ENCODE measurements at places on chromosomes 5 and 9. TPM values are rescaled to one million over a fixed set of nuclear protein-coding genes. Genes with fewer than 3 reads are reported as not detected.

DNA sequence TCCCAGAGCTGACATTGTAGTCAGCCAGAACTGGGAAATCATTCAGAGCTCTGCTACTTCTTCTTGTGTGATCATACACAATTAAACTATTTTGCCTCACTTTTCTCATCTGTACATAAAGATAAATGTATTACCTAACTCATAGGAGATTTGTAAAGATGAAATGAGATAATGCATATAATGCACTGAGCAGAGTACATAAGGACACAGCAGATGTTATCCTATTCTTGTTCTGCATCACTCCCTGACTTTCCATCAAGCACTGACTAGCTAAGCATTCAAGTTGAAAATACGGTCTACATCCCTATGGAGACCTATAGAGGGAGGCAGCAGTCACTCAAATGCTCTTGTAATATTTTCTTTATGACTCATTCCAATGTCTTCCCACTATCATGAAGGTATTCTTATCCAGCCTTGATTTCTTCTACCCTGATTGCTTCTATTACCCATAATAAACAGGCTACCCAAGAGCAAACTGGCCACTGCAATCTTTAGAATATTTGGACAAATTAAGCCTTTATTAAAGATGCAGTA lies 16.3 kb upstream of the PRR16 start:
- no peak overlapping the region for H3K4me3 ChIP-seq
- no peaks in the 10 kb centered on the region for H3K27me3 ChIP-seq
- no peaks in the 10 kb centered on the region for H3K4me1 ChIP-seq
- no peak overlapping the region for H3K27ac ChIP-seq
- DNase-seq, result no peak

GRCh38 chr9:72951520-72952380 lies 1.1 kb downstream of the ALDH1A1 start:
- no peak overlapping the region for H3K27ac ChIP-seq
- H3K27me3 ChIP-seq, result peaks cover 25% of the 10 kb centered on the region
- H3K36me3 ChIP-seq, result no peaks in the 10 kb centered on the region
- no peak for DNase-seq
- H3K4me3 ChIP-seq, result no peak overlapping the region

GRCh38 chr9:92432972-92433548 lies 8.8 kb upstream of the OMD start:
- no peaks in the 10 kb centered on the region for H3K4me1 ChIP-seq
- no peak for DNase-seq
- no peak overlapping the region for H3K4me3 ChIP-seq
- no peaks in the 10 kb centered on the region for H3K27me3 ChIP-seq
- peaks cover 1% of the 10 kb centered on the region for H3K36me3 ChIP-seq
- no peak overlapping the region for H3K27ac ChIP-seq

GRCh38 chr5:115214541-115214940 lies 44.8 kb upstream of the TRIM36 start:
- DNase-seq, result no peak
- H3K36me3 ChIP-seq, result peaks cover 13% of the 10 kb centered on the region
- no peaks in the 10 kb centered on the region for H3K27me3 ChIP-seq
- peaks cover 9% of the 10 kb centered on the region for H3K4me1 ChIP-seq

DNA sequence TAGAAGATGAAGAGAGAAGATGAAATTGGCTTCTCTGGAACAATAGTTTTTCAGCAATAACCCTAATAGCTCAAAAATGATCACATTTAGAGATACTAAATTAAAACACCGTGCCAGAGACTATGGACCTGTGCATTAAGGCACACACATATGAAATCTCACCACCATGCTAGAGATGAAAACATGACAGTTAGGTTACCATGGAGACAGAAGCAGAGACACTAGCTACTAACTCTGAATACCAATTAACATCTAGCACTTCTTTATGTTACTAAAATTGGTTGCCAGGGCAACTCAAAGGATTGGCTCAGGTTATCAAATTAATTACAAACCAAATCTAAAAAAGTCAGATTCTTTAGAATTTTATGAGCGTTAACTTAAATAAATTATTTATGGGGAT lies 337.7 kb downstream of the PLK2 start:
- no peaks in the 10 kb centered on the region for H3K36me3 ChIP-seq
- H3K4me3 ChIP-seq, result no peak overlapping the region
- H3K27me3 ChIP-seq, result no peaks in the 10 kb centered on the region

- no peaks in the 10 kb centered on the region for H3K36me3 ChIP-seq
- H3K4me3 ChIP-seq, result no peak overlapping the region
- H3K27me3 ChIP-seq, result no peaks in the 10 kb centered on the region
- H3K4me1 ChIP-seq, result no peaks in the 10 kb centered on the region
These were observed 388.9 kb downstream of the HTR1A start for GRCh38 chr5:63573380-63573779.

- DNase-seq, result no peak
- H3K4me3 ChIP-seq, result no peak overlapping the region
- H3K27me3 ChIP-seq, result no peaks in the 10 kb centered on the region
These were observed 675.2 kb downstream of the ACTL7B start for GRCh38 chr9:108180541-108180940.

DNA sequence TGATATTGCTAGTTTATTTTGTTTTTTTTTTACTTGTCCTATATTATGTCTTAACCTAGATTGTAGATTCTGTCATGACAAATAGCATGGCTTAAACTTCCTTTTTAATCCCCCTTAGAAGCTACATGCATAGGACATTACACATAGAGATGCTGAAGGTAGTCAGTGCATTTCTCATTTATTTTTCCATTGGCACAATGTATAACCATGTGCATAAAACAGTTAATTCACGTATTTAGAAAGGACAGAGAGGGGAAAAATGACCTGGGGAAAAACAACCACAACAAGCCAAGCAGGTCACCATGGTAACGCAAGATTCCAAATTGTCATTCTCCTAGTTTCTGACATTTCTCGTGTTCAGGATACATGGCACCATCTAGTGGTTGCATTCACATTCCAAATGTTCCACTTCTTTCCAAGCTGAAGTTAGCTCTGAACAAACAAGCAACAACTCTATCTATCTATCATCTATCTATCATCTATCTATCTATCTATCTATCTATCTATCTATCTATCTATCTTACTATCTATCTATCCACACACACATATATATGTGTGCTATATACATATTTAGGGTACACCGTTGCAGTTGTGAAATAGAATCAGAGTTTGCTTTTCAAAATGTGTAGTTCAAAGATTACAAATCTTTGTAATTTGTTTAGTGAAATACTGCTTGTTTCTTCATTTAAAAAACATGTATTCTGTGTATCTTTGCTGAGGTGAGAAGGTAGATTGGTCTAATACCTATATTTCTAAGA lies 487.2 kb upstream of the ST8SIA4 start:
- H3K27ac ChIP-seq, result no peak overlapping the region
- H3K36me3 ChIP-seq, result no peaks in the 10 kb centered on the region
- H3K27me3 ChIP-seq, result no peaks in the 10 kb centered on the region
- peak; percentile 1 for DNase-seq
- no peaks in the 10 kb centered on the region for H3K4me1 ChIP-seq
- no peak overlapping the region for H3K4me3 ChIP-seq

DNA sequence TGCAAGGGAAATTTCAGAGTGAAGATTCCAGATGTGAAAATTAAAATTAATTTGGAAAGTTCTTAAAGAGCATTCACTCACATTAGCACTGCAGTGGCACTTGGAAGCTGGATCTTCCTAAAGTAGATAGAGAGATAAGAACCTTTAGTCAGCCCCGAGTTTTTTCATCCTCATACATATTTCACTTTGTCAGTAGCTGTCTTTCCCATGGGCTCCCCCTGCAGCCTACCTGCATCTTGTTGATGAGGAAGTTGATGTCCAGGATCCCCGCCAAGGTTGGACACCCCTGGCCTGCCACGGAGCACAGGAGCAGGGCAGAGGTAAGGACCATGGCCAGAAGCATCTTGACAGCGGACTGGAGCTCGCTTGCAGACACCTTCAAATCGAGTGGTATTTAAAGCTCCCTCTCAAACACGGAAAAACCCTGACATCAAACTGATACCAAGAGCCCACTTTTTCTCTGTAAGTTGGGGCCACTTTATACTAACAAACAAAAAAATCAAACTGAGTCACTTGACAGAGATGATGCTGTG lies at the start of gene IL9:
Gene IL9 (minus strand): TSS at position 368 of the 533 bp plus-strand sequence. CDS start 25 bp downstream, at position 343.
- H3K4me1 ChIP-seq, result peaks cover 12% of the 10 kb centered on the region
- H3K36me3 ChIP-seq, result no peaks in the 10 kb centered on the region
- DNase-seq, result no peak
- peaks cover 41% of the 10 kb centered on the region for H3K27me3 ChIP-seq
- no peak within 1 kb of the TSS for H3K4me3 ChIP-seq

Gene MLANA
- total RNA-seq, result not detected

Gene CATSPER3
- 0.31 TPM for total RNA-seq

Gene TOPORS
- total RNA-seq, result 14.2 TPM

Gene ROR2
- not detected for total RNA-seq

Gene CDKN2B
- not detected for total RNA-seq

Gene IFT74
- total RNA-seq, result 9.2 TPM

Gene ADAMTS2
- not detected for total RNA-seq

Measured in activated CD8-positive, alpha-beta T cell treated with anti-CD3 and anti-CD28 coated beads for 36 hours (primary cell).